ENCODE measurements at places on chromosomes 12 and 14. TPM values are rescaled to one million over a fixed set of nuclear protein-coding genes. Genes with fewer than 3 reads are reported as not detected.

The KRT71 gene
- not detected for total RNA-seq

DNA sequence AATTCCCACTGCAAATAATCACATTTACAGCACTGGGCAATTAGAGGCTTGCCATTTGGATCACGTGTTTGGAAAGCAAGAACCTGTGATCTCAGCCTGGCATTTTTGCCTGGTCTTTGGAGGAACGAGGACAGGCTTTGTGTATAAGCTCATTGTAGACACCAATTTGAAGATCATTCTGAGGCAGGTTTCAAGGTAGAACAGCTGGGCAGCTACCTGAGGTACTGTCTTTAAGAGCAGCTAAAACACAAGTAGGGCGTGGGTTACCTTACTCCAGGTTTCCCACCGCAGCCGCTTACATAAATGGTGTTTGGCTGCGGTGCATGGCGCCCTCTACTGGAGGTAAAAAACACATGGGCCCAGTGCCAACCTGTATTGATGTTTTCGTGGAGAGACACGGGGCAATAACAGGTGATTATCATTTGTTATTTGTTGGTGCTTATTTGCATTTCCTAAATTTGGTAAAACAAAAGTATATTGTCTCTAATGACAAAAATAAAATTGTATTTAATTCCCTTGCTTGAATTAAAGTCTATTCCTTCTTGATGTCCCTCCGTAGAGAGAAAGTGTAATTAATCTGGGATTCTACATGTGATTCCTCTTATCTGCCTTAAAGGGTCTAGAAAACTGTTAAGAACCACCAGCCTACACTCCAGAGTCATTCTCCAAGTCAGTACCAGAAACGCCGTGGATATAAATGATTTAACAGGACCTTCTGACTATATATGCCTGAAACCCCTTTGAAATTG, 69.7 kb downstream of the SVOP start:
- DNase-seq, result peak; percentile 75

DNA sequence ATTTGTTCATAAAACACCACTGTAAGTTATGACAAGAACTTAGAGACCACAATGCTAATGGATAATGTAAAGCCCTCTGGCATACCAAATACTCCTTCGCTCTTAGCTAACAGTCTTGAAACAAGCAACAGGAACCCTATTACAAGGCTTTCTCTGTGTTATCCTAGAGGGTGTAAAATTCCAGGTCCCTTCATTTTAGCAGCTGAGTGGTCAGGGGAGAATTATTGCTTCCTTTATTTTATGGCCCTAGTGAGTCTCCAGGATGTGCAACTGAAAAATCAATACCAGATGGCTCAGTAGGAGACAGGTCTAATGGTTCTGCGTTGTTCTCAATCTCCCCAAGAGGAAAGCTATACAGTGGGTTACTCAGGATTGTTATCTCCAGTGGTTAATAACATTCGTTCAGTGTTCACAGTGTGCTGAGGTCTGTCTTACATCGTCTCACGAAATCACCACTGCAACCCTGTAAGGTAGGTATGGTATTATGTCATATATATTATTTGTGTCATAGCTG, 172.7 kb upstream of the CNOT2 start:
- peak; percentile 1 for DNase-seq

GRCh38 chr14:67411370-67411769, 595 bp downstream of the PLEK2 start:
- DNase-seq, result peak; percentile 31

Data from GM23248 (cell line).